ENCODE measurements at places on chromosomes 6 and 20.

GRCh38 chr6:45543298-45544235, 165.8 kb upstream of the SUPT3H start:
- no peak for DNase-seq

GRCh38 chr6:90887764-90888163, 300.9 kb upstream of the MAP3K7 start:
- no peak for DNase-seq

- DNase-seq: no peak
These were observed 138.8 kb downstream of the HFE start for GRCh38 chr6:26225848-26226578.

DNA sequence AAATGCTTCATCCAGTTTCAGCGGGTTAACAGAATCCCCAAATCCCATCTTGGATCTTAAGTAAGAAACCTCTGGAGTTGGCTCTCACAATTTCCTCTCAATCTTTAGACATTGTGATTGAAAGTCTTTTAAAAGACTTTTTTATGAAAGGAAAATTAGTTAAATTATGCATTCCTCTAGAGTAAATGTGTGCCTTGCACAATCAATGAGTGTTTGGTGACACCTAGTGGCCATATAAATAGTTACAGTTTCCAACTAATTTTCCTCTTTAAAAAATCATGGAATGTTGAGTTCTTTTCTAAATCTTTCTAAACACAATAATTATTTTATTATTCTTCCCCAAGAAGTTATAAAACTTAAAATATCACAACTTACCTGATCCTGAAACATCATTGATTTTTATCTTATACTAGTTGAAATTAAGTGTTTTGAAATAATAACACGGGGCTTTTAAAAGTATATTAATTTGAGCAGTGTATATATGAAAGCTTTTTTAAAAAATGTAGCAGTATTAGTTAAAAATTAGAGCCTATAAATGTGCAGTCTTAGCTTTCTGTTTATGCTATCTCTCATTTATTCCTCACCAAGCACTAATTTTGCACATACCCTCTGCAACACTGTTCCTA, 66.4 kb downstream of the PKHD1 start:
- no peak for DNase-seq

GRCh38 chr20:36303020-36303595, 3.0 kb upstream of the DLGAP4 start:
- DNase-seq: no peak

GRCh38 chr20:59163631-59164530, at the start of gene ZNF831:
Gene ZNF831, plus strand, starts transcription at chr20:59163821. Its CDS starts 27,199 bp downstream, at chr20:59191020.
- DNase-seq: no peak

- no peak for DNase-seq
These were observed 30.5 kb upstream of the AKAP12 start for GRCh38 chr6:151209071-151209831.

GRCh38 chr20:58308680-58309527, 611 bp upstream of the RAB22A start:
- peak; percentile 53 for DNase-seq

- DNase-seq: no peak
These were observed at the start of gene MPIG6B for GRCh38 chr6:31723245-31723979. Gene MPIG6B, plus strand, starts transcription at chr6:31723373. Its CDS starts 11 bp downstream, at chr6:31723384.

- DNase-seq: no peak
These were observed 57.8 kb upstream of the PNRC1 start for GRCh38 chr6:89022798-89023197.

- DNase-seq: no peak
These were observed 60.7 kb downstream of the EZR start for GRCh38 chr6:158758451-158758860.

GRCh38 chr20:59144179-59144830, 19.3 kb upstream of the ZNF831 start:
- DNase-seq: peak; percentile 49

DNA sequence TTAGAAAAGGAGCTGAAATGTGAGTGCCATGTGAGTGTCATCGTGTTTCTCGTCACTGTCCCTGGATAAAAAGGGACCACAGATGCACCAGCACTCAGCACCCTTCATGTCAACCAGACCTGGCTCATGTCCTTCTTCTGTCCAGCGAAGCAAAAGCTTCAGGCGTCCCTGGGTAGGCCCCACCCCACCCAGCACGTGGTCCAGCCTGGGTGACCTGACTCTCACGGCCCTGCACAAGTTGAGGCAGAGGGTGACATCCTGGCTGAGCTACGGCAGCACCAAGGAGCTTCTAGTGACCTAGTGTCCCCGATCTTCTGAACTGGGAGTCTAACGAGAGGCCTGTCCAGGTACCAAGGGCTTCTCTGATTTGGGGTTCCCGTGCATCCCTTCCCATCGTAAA, 37.8 kb downstream of the PSMG4 start:
- no peak for DNase-seq

- no peak for DNase-seq
These were observed 97.8 kb downstream of the RAMACL start for GRCh38 chr6:166488701-166489100.

- DNase-seq: no peak
These were observed 435 bp downstream of the ZSWIM3 start for GRCh38 chr20:45857882-45858216.

- DNase-seq: no peak
These were observed 810 bp downstream of the LAMP5 start for GRCh38 chr20:9515214-9515585.

- DNase-seq: no peak
These were observed 104.7 kb downstream of the PRDM13 start for GRCh38 chr6:99711302-99711701.

DNA sequence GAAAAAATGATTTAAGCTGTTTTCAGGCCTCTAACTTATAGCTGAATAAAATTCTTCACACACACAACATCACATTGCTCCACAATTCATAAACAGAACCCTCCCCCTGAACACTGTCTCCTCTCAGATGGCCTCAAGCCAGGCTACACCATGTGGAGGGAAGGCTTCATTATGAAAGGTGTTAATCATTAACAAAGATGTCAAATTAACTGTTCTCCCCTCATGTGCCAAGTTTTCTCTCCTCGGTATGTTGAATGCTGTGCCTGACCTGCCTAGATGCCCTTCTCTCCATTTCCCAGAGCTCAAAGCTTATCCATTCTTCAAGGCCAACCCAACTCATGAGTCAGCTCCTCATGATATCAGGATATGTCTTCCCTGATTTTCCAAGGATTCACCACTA, 210.4 kb downstream of the GMDS start:
- no peak for DNase-seq

DNA sequence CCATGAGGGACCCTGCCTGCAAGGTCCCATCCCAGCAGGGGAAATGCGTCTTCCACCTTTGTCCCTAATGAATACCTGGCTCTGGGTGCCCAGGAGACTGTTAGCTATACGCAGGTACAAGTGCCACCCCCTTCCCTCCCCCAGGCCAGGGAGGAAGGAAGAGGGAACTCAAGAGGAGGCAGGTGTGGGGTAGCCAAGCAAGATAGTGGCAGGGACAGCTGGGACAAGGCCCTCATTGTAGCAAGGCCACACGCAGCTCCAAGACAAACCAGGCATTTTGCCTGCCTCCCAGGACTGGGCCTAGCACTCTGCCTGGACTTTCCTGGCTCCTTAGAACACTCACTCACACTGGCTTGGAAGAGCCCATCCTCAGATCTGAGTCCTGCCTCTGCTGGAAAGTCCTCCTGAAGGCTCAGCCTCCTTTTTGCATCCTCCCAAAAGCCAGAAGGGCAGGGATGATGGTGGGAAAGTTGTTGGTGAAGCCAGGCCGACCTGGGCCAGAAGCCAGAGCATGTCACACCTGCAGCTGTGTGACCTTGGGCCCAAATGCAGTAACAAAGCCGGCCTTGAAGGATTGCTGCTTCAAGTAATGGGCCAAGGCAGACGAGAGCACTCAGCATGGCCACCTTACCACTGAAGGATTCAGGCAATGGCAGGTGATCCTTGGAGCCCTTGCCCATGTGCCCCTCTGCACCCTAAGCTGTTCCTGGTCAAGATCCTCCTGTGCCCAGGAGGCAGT, 27.7 kb downstream of the SNPH start:
- DNase-seq: no peak

DNA sequence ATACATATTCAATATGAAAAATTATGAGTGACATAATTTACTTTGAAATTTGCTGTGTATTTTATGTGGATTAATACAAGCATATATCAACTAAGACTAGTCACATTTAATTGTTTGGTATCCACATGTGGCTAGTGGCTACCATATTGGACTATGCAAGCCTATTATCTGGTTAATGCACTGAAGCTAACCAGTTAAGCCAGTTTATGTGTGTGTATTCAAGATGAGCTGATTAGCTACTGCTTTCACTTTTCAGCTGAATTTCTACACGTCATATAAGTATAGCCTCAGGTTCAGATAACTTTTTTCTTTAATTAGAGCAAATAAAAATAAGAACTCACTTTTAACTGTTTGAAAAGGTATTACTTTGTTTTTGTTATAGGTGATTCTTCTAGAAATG, 903.7 kb downstream of the TFAP2A start:
- DNase-seq: no peak

DNA sequence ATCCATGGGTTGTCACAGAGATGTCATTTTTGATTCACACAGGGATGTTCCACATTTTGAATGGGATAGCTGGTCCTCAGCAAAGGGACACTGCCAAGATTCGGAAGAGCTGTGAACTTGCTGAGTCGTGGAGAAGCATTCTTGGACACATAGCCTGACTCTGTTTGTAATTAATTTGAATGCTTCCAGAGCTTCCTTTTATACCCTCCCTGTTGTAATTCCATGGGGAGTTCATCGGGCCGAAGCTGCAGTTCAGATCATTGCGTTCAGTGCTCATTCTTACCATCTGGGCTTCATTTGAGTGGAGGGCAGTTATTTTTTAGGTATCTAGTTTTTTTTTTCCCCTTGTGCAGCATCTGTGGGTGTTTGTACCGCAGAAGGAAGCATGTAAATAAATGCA, 126.5 kb downstream of the SLC24A3 start:
- no peak for DNase-seq

Measured in activated CD4-positive, alpha-beta T cell treated with anti-CD3 and anti-CD28 coated beads for 4 hours (primary cell).